ENCODE measurements at places on chromosomes 6 and 20.

- no peak for DNase-seq
Observed at GRCh38 chr20:53592992-53593465, 610 bp downstream of the ZNF217 start.

GRCh38 chr6:33277663-33278391 is 904 bp downstream of the B3GALT4 start:
- no peak for DNase-seq

- DNase-seq, result no peak
Observed at GRCh38 chr6:90425161-90425641, 128.6 kb upstream of the BACH2 start.

- DNase-seq, result no peak
Observed at GRCh38 chr20:62736026-62736406, 27.4 kb downstream of the NTSR1 start.

- DNase-seq, result no peak
Observed at GRCh38 chr6:107495196-107495643, 5.3 kb downstream of the SOBP start.

GRCh38 chr20:46970937-46971630 is 76.4 kb downstream of the EYA2 start:
- DNase-seq, result no peak

DNA sequence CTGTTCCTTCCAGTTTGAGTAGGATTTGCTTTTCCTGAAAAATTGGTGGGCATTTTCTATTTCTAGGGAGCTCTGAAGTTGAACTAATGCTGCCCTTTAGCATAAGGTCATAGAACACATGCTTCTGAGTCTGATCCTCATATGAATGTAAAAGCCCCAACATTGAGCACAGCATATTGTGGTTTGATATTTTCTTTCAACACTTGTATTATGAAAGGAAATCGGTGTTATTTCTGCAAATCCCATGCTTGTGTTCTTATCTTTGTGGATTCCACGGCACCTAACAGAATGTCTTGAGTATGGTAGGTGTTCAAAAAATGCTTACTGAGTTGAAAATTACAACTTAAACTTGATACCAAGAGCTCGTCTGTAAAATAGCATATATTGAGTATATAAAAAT is 85.8 kb downstream of the TRMT11 start:
- DNase-seq, result no peak

GRCh38 chr6:113405326-113406047 is 451.7 kb upstream of the MARCKS start:
- DNase-seq, result no peak

- DNase-seq, result no peak
Observed at GRCh38 chr6:130848945-130849344, 21.7 kb downstream of the SMLR1 start.

DNA sequence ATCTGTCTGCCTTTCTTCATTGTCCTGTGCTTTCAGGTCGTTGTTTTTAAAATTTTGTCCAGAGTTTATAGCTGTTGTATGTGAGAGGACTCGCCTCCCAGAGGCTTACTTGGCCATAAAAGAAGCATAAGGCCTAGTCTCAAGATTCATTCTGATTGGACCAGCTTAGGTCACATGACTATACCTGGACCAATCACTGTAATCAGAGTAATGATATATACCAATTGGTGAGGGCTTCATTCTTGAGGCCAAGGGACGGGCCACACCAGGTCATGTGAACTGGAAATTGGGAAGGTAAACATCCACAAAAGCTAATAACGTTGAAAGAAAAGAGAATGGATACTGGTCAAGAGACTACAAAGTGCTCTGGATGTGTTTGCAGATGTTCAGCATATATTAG is 141.4 kb upstream of the SULF2 start:
- no peak for DNase-seq

DNA sequence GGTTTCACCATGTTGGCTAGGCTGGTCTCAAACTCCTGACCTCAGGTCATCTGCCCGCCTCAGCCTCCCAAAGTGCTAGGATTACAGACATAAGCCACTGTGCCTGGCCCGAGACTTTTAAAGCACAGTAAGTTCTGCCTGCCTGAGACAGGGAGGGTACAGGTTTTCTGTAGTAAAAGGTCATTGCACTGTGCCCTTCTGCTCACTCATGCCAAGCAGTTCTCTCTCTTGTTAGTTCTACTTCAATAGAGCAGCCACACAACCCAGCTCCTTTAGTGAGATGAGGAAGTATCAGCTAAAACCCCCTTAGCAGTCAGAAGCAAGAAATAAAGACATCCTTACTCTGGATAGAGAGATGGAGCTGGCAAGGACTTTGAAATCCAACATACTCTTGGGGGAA is 52.4 kb upstream of the ARMH2 start:
- DNase-seq, result no peak

DNA sequence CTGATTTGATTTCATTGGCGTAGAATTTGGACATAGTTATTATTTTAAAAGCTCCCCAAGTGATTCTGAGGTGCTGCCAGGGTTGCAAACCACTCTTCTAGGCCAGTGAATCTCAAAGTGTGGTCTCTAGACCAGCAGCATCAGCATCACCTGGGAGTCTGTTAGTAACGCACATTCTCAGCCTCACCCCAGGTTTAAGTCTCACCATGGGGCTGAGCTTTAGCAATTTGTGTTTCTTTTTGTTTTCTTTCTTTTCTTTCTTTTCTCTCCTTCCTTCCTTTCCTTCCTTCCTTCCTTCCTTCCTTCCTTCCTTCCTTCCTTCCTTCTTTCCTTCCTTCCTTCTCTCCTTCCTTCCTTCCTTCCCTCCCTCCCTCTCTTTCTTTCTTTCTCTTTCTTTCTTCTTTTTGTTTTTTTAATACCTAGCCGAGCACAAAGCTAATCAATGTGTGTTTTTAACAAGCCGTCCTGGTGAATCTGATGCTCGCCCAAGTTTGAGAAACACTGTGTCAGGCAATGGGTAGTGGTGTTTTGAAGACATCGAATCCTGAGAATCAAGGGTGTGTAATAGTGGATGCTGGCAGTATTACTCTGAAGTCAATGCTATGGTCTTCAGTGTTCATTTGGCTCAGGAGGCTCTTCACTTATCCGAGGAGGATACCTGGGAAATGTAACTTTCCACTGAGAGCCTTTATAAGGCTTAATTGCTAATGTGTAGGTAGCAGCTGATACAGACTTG is 104.9 kb downstream of the SLX4IP start:
- no peak for DNase-seq

DNA sequence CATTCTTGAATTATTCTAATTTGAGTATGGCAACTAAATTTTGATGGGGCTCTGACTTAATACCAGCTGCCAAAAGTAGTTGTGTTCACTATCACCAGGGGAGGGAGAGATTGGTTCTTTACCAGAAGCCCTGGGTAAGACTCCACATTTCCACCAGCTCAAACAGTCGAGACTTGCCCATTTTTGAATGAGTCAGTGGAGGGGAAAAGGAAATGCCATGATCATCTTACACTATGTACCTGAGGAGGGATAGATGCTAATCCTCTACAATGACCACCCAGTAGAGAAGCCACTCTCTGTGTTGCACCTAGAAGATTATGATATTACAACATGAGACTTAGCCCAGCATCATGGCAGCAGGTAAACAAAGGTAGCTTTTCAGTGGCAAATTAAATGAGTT is 77.0 kb upstream of the SGK1 start:
- no peak for DNase-seq

DNA sequence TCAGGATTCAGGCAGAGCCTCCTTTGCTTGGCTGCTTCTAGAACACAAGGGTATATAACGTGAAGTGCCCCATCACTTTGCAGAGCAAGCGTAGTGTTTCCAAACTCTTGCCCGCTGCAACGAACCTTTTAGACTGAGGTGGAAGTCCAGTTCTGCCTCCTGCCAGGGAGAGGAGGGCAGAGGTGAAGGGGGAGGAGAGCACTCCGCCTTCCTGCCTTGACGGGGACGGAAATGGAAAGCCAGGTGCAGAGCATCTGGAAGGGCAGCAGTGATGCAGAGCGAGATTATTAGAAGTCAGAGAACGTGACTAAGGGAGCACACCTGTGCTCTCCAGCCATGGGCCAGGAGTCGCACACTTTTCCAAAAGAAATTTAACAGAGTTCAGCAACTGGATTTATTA is 63.4 kb downstream of the RREB1 start:
- DNase-seq, result no peak

DNA sequence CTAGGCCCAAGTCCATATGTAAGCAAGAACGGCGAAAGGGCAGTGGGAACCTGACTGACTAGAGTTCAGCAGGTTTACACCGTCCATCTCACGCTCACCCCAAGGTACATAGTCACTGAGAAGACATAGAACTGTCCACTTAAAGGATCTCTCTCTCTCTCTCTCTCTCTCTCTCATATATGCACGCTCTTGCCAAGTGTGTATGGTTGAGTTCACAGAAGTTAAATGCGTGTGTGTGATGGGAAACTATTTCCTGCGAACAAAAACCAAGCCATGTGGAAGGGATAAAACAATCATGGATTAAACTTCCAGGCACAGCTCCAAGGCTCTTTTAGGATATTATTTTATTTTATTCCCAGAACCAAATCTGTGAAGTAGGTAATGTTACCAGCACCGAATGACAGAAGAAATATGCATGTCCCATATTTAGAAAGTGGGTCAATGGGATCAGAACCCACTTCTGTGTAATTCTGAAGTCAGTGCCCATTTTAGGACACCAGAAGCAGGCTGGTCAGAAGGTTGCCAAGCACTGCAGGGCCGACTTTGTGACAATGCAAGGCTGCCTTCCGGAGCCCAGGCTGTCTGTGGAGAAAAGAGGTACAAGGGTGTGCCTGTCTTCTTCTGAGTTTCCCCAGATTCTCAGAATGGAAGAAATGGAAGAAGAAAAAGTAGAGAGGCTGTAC is 49.2 kb upstream of the MAP7 start:
- DNase-seq, result no peak

DNA sequence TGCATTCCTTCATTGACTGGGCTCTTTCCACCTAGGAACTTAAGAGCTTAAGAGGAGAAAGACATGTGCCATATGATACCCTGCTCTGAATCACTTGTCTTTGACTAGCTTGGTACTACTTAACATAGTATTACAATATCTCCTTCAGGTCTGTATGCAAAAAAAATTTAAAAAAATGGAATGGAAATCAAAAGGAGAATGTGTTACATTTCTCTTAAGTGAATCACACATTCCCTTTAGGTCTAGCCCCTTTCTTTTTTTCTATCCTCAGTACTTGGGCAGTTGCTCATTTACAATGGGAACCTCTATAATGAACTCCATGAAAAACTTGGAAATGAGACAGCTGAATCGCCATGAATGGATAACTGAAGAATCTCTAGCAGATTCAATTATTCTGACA is 53.8 kb downstream of the SLC35F1 start:
- no peak for DNase-seq

DNA sequence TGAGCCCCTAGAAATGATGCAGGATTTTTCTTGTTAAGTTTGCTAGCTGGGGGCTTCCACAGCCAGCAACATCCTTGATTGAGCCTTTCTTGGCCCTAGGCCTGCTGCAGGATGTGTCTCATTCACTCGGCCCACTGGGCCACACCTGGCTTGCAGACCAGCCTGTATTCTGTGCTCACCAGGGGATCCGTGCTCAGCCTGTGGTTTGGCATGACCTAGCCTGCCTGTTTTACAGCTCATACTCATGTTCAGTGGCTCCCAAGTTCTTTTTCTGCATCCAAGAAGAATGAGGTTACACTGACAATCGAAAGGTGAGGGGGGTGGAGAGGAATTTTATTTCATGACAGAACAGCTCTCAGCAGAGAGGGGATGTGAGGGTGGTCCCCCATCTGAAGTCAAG is 263.4 kb downstream of the RIMS1 start:
- DNase-seq, result no peak

DNA sequence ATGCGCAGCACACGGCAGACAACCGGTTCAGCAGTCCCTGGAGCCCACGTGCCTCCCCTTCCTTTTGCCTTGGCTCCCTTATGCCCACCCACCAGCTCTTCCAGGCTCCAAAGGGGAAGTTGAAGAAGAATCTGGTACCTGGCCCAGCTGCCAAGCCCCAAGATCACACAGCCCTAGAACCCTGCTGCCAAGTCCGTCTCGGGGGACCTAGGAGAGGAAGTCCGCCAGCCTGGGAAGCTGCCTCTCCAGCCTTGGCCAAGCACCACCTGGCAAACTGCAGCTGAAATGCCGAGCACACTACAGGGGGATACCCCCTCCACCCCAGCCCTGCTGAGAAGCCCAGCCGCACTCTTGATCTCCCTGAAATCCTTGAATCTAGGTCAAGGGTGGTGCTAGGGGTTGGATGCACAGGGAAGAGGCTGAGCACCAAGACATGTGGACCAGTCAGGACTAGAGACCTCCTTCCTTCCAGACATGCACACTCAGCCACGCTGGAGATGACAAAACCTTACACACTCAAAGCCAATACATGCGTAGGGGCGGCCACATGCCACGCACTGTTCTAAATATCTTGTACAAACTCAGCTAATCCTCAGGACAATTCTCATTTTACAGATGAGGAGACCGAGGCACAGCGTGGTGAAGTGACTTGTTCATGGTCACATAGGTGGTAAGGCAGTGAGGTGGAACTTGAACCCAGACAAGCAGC is 124.1 kb downstream of the PREX1 start:
- no peak for DNase-seq

- DNase-seq, result no peak
Observed at GRCh38 chr6:119148098-119148824, 69.8 kb upstream of the FAM184A start.

- DNase-seq, result no peak
Observed at GRCh38 chr6:83168556-83168955, 24.5 kb downstream of the PGM3 start.

DNA sequence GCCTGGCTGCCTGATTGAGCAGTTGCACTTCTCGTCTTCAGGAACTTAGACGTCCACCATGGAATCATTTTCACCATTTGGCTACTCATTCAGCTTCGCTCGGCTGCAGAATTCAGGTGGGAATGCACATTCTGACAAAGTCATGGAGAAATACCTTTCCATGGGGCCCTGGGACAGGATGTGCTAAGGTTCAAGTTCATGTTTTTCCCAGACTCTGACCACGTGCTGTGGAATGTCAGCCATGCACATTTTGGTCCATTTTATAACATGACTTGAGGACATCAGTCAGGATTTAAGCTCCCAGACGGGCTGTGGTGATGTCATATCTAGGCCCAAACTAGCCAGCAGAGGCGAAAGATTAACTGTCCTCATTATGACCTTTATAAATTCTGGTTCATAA is 205.3 kb downstream of the TBXT start:
- no peak for DNase-seq

DNA sequence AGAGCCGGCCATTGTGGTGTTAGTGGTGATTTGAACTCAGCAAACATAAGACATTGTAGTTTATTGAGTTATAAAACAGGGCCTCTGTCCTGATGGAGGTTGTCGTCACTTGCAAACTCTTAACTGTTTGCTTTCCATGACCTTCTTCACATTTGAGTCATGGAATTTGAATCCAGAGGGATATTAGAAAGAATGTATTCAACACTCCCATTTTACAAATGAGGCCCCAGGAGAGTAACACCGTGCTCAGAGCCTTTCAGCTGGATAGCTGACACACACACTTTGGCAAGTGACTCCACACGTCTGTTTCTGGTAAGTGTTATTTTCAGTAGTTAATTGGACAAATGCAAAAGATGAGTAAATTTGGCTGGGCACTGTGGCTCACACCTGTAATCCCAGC is 72.4 kb upstream of the XRN2 start:
- DNase-seq, result no peak

DNA sequence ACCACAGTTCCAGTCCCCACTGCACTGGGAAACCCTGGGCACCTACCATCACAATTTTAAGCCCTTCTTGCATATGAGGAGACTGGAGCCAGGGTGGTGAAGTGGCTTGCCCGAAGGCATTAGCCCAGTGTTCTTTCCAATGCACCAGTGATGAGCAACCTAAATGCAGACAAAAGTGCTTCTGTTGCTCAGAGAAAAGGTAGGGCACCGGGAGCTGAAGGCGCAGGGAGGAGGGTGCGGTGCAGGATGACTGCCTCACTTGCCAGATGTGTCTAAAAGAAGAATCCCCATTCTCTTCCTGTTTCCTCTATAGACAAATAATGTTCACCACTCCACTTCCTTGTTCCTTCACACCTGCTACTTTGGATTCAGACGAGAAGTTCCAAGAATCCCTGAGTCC is 86.5 kb downstream of the QRSL1 start:
- DNase-seq, result no peak
